ENCODE measurements at places on chromosomes 7 and 10.

- no peak for DNase-seq
These were observed 2.8 kb upstream of the DENND2A start for GRCh38 chr7:140643416-140643815.

- no peak for DNase-seq
These were observed 16.1 kb downstream of the CCSER2 start for GRCh38 chr10:84344526-84344925.

GRCh38 chr7:137634356-137634755 is 212.4 kb downstream of the DGKI start:
- no peak for DNase-seq

GRCh38 chr7:113891031-113891350 is 27.8 kb downstream of the PPP1R3A start:
- DNase-seq = no peak

DNA sequence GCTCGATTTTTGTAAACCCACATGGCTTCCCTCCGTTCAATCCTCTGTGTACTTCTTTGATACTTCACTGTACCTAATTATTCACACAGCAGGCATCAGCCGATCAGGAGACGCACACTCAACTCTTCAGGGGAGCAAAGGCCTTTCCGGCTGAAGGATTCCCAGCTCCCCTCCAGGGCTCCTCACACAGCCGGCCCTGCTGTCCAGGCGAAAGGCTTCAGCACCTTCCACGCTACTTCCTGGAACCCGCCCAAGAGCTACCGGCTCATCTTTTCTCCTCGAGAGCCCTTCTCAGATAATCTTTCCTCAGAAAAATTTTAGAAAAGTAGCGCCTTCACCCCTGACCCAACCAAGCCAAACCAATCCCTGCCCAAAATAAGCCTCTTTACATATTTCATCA is 270.4 kb downstream of the ZMYND11 start:
- DNase-seq = no peak

- DNase-seq = no peak
These were observed 103.5 kb downstream of the SRI start for GRCh38 chr7:88116235-88116795.

DNA sequence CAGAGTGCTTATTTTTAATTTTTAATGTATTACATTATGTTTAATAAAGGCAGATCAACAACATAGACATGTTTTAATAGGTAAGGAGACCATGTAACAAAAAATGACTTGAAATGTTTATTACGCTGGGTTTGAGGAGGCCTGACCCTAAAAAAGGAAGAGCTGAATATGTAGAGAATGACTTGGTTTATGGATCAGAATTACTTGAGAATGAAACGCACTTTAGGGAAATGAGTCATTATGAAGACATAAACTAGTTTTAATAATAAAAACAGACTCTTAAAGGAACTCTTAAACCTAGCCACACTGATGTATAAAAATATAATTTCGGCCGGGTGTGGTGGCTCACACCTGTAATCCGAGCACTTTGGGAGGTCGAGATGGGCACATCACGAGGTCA is 56.5 kb downstream of the CTTNBP2 start:
- DNase-seq = no peak

DNA sequence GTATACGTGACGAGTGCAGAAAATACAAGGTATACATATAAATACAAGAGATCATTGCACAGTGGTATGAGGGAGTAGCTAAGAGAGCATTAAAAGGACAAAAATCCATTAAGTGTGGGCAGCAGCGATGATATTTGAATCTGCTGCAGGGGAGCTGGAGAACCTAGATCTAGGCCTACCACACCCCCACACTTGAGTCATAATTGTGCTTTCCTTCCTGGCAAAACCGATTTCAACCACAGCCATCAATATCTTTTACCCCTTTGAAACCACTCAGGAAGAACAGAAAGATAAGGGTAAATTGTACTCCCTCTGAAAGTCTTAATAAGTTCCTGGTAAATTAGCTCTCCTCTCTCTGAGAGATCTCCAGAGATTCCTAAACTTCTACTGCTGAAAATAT is 345.0 kb downstream of the SORCS1 start:
- DNase-seq = no peak

GRCh38 chr7:127478024-127478355 is 85.5 kb upstream of the ZNF800 start:
- DNase-seq = no peak

- DNase-seq = no peak
These were observed 9.2 kb downstream of the OR2A5 start for GRCh38 chr7:144057954-144058353.

GRCh38 chr10:72981028-72981881 is 26.6 kb upstream of the PLA2G12B start:
- DNase-seq = no peak

- no peak for DNase-seq
These were observed 441.8 kb downstream of the RPS24 start for GRCh38 chr10:78475437-78475836.
